ENCODE measurements at places on chromosomes 13 and 19.

GRCh38 chr13:66343224-66343828 is 886.8 kb downstream of the PCDH9 start:
- H3K4me1 ChIP-seq: no peaks in the 10 kb centered on the region
- no peak overlapping the region for H3K27ac ChIP-seq
- H3K36me3 ChIP-seq: no peaks in the 10 kb centered on the region
- no peaks in the 10 kb centered on the region for H3K27me3 ChIP-seq
- DNase-seq: no peak
- H3K4me3 ChIP-seq: no peak overlapping the region

GRCh38 chr13:75514080-75514995 is 23.3 kb downstream of the COMMD6 start:
- no peak overlapping the region for H3K27ac ChIP-seq
- H3K27me3 ChIP-seq: no peaks in the 10 kb centered on the region

DNA sequence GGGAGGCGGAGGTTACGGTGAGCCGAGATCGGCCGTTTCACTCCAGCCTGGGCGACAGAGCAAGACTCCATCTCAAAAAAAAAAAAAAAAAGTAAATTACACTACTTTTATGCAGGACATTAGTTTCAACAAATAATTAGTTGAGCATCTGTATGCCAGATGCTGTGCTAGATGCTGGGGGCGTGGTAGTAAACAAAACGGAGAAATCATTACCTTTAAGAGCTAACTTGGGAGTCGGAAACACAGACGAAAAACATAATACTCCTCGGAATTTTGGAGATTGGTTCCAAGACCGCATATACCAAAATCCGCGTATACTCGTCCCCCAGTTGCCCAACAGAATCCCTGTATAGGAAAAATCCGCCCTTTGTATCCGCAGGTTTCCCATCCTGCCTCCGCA is 1.3 kb upstream of the DUS3L start:
- no peak overlapping the region for H3K4me3 ChIP-seq
- H3K36me3 ChIP-seq: no peaks in the 10 kb centered on the region
- no peaks in the 10 kb centered on the region for H3K4me1 ChIP-seq
- no peak for DNase-seq
- H3K27ac ChIP-seq: no peak overlapping the region

GRCh38 chr19:18606281-18607225 is at the start of gene CRLF1:
CRLF1 (minus strand) TSS chr19:18606799; CDS start chr19:18606656, 143 bp downstream.
- no peak within 1 kb of the TSS for H3K4me3 ChIP-seq

DNA sequence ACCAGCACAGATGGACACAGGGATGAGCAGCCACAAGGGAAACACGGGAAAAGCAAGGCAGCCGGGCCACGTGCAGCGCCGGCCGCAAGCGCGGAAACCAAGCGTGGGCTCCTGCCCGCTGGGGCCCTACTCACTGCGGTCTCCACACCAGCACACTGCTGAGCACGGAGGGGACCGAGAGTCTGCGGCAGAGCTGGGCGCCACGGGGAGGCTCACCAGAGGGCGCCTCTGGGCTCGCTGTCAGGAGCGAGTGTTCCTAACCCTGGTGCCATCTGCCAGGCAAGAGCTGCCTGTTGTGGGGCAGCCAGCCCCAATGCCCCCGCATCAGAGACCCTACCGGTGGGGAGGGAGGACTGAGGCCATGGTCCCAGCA is 26.5 kb downstream of the MPND start:
- no peak overlapping the region for H3K4me3 ChIP-seq
- H3K36me3 ChIP-seq: no peaks in the 10 kb centered on the region
- peak; percentile 71 for DNase-seq
- no peaks in the 10 kb centered on the region for H3K4me1 ChIP-seq
- H3K27ac ChIP-seq: no peak overlapping the region

GRCh38 chr13:60152904-60153303 is 10.8 kb downstream of the DIAPH3 start:
- DNase-seq: no peak
- no peaks in the 10 kb centered on the region for H3K27me3 ChIP-seq
- no peak overlapping the region for H3K4me3 ChIP-seq
- no peaks in the 10 kb centered on the region for H3K36me3 ChIP-seq
- H3K27ac ChIP-seq: no peak overlapping the region

GRCh38 chr19:58498316-58499020 is 13.3 kb downstream of the SLC27A5 start:
- no peaks in the 10 kb centered on the region for H3K27me3 ChIP-seq
- no peaks in the 10 kb centered on the region for H3K4me1 ChIP-seq
- no peak for DNase-seq

- no peaks in the 10 kb centered on the region for H3K27me3 ChIP-seq
- H3K27ac ChIP-seq: no peak overlapping the region
- no peak for DNase-seq
- H3K4me3 ChIP-seq: no peak overlapping the region
- H3K36me3 ChIP-seq: no peaks in the 10 kb centered on the region
- no peaks in the 10 kb centered on the region for H3K4me1 ChIP-seq
Measured at GRCh38 chr13:88862095-88862620, 1191.0 kb downstream of the SLITRK5 start.

DNA sequence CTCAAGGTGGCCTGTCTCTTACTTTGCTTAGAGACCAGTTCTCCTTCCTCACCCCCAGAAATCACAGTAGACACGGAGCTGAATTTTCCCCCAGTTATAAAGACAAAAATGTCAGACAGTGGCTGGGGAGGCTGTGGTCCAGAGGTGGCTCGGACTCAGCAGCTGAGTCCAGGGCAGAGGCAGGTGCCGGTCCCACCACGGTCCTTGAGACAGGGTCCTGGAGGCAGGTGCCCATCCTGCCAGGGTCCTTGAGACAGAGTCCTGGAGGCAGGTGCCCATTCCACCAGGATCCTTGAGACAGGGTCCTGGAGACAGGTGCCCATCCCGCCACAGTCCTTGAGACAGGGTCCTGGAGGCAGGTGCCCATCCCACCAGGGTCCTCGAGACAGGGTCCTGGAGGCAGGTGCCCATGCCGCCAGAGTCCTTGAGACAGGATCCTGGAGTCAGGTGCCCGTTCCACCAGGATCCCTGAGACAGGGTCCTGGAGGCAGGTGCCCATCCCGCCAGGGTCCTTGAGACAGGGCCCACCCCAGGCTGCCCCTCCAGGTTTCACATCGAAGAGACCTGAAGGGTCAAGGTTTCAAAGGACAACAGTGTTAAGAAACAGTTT is 23.1 kb downstream of the PEPD start:
- no peaks in the 10 kb centered on the region for H3K4me1 ChIP-seq
- DNase-seq: peak; percentile 22
- no peaks in the 10 kb centered on the region for H3K36me3 ChIP-seq
- no peaks in the 10 kb centered on the region for H3K27me3 ChIP-seq

DNA sequence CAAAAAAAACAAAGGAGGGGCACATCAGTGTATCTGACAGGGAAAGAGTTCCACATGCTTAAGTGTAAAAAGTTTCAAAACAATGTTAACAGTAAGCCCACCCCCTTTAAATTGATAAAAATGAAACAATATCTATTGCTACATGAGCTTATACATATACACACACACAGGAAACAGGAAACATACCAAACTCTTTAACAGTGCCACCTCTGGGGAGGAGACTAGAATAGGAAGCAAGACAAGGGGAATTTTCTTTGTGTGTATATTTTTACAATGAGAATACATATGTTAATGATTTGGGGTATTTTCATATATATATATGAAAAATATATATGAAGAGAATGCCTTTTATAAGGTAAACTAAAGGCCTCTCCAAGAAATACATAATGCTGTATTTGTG is 44.7 kb downstream of the TPT1 start:
- H3K4me1 ChIP-seq: no peaks in the 10 kb centered on the region
- DNase-seq: no peak
- no peaks in the 10 kb centered on the region for H3K27me3 ChIP-seq
- H3K27ac ChIP-seq: no peak overlapping the region

DNA sequence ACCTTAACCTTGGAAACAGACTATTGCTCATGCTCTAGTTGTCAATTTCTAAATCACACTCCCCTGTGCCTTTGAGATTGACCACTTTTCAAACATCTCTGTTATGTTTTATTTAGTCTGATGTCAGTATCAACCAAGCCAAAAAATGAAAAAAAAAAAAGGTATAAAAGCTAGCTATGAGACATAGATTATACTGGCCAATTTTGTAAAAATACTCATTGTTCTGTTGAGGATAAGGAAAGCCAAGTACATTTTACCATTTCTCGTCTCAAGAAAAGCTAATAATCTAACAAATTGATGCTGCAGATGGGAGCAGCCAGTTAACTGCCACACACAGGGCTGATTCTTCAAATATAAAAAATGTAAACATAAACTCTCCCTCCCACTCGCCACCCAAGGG is 572.6 kb upstream of the KLF12 start:
- peaks cover 1% of the 10 kb centered on the region for H3K4me1 ChIP-seq
- no peaks in the 10 kb centered on the region for H3K27me3 ChIP-seq
- H3K27ac ChIP-seq: no peak overlapping the region
- H3K36me3 ChIP-seq: no peaks in the 10 kb centered on the region

GRCh38 chr19:27884376-27884775 is 1328.6 kb downstream of the UQCRFS1 start:
- H3K4me1 ChIP-seq: no peaks in the 10 kb centered on the region
- H3K27me3 ChIP-seq: no peaks in the 10 kb centered on the region
- DNase-seq: no peak
- H3K27ac ChIP-seq: no peak overlapping the region
- H3K36me3 ChIP-seq: no peaks in the 10 kb centered on the region

DNA sequence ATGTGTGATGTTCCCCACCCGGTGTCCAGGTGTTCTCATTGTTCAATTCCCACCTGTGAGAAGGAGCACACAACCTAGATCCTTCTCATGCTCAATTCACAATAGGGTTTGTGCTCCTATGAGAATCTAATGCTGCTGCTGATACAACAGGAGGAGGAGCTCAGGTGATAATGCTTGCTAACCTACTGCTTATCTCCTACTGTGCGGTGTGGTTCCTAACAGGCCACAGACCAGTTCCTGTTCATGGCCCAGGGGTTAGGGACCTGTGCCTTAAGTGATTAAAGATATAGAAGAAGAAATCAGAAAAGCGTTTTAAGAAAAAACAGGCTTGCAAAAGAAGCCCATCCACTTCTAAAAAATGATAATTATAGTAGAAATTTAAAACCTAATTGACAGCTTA is 17.5 kb downstream of the DLEU7 start:
- H3K36me3 ChIP-seq: no peaks in the 10 kb centered on the region
- H3K27me3 ChIP-seq: no peaks in the 10 kb centered on the region
- no peak overlapping the region for H3K27ac ChIP-seq
- no peaks in the 10 kb centered on the region for H3K4me1 ChIP-seq
- no peak for DNase-seq
- H3K4me3 ChIP-seq: no peak overlapping the region

DNA sequence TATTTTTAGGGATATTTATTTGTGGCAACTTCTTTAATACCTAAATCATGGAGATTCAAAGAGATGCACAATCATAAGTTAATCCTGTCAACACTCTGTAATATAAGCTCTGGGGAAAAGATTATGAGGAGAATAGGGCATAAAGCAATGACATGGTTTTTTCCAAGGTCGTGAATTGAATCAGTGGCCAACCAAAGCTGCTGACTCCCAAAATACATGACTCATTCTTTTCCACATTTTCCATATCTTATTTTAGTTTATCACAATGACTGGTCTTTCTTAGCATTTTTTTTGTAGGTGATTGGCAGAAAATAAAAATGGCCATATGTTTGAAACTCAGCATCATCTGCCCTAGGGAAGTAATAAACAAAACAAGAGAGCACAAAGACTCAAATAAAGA is 28.5 kb upstream of the RBM26 start:
- no peak overlapping the region for H3K4me3 ChIP-seq
- no peak for DNase-seq
- no peaks in the 10 kb centered on the region for H3K36me3 ChIP-seq
- H3K27me3 ChIP-seq: no peaks in the 10 kb centered on the region
- H3K27ac ChIP-seq: no peak overlapping the region
- no peaks in the 10 kb centered on the region for H3K4me1 ChIP-seq

DNA sequence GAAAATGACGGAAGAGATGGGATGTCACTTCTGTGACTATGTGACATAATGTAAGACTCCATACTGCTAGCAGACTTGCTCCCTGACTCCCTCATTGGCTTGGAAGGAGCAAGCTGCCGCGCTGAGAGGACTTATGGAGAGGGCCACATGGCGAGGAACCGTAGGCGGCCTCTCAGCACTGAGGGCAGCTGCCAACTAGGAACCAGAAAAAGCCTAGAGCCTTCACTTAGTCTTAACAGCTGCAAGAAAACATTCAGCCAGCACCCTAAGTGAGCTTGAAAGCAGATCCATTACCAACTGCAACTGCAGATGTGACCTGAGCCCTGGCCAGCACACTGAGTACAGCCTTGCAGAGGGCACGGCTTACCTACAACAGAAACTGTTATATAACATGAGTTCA is 33.9 kb downstream of the USP12 start:
- no peak overlapping the region for H3K27ac ChIP-seq
- no peak for DNase-seq
- no peaks in the 10 kb centered on the region for H3K27me3 ChIP-seq
- no peak overlapping the region for H3K4me3 ChIP-seq
- H3K36me3 ChIP-seq: no peaks in the 10 kb centered on the region
- H3K4me1 ChIP-seq: peaks cover 2% of the 10 kb centered on the region

- no peaks in the 10 kb centered on the region for H3K27me3 ChIP-seq
- no peak overlapping the region for H3K27ac ChIP-seq
- DNase-seq: no peak
- peaks cover 1% of the 10 kb centered on the region for H3K36me3 ChIP-seq
- no peak overlapping the region for H3K4me3 ChIP-seq
- no peaks in the 10 kb centered on the region for H3K4me1 ChIP-seq
Measured at GRCh38 chr19:2756477-2756876, 16.7 kb upstream of the SLC39A3 start.

DNA sequence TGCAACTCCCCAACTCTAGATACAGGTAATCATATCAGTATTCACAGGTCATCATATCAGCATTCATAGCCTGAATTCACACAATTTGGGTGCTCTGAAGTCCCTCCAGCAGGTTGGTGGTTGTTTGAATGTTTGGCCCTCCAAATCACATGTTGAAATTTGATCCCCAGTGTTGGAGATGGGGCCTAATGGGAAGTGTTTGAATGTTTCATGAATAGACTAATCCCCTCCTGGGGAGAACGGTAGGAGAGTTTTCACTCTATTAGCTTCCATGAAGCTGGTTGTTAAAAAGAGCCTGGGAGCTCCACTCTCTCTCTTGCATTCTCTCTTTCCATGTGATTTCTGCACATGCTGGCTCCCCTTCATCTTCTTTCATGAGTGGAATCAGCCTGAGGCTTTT is 288.6 kb upstream of the PCDH9 start:
- no peaks in the 10 kb centered on the region for H3K36me3 ChIP-seq
- no peak for DNase-seq
- no peak overlapping the region for H3K27ac ChIP-seq
- no peak overlapping the region for H3K4me3 ChIP-seq
- no peaks in the 10 kb centered on the region for H3K27me3 ChIP-seq

All from aorta (tissue), 5 donors.